T-helper 17 cell (primary cell): ENCODE measurements at places on chromosomes 5 and 9. TPM values are rescaled to one million over a fixed set of nuclear protein-coding genes. Genes with fewer than 3 reads are reported as not detected.

- H3K36me3 ChIP-seq, result peaks cover under 1% of the 10 kb centered on the region
- H3K4me1 ChIP-seq, result peaks cover 12% of the 10 kb centered on the region
- peak overlapping the region; percentile 13 for H3K4me3 ChIP-seq
- no peaks in the 10 kb centered on the region for H3K27me3 ChIP-seq
These were observed 74.8 kb downstream of the NLN start for GRCh38 chr5:65796751-65797316.

Gene FGFR4
- 3.8 TPM for total RNA-seq

DNA sequence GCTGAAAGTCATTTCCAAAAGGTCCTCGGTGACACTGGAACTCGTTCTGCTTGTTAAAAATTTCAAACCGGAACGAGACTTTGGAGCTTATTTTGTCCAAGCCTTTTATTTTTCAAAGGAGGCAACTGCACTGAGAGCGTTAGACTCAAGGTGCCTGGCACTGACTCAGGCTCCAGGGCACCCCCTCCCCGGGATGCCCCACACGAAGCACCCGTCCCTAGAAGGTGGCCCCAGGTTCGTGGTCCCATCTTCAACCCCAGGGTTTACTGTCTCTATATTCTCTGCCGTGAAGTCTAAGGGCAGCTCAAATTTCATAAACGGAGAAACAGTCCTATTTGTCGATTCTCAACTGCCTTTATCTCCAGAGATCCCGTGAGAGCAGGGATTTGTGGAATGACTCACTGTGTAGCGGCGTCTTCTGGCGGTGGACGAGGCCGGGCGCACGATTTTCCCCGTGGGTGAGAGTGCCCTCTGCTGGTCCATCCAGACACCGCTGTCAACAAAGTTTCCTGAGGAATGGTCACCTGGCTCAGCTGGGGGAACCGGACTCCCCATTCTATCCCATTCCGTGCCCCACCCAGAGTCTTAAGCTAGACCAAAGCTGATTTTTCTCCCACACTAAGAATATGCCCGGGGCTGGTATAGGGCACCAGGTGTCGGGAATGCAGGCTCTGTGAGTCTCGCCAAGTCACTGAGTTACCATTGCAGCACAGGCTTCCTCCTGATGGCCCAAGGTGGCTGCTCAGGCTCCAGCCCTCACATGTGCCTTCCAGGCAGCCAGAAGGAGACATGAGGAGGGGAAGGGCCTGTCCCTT lies 27.1 kb upstream of the SLC6A19 start:
- no peak overlapping the region for H3K27ac ChIP-seq

Gene STX17
- total RNA-seq, result 27.1 TPM

GRCh38 chr5:135916638-135917263 lies 21.1 kb upstream of the IL9 start:
- peaks cover 6% of the 10 kb centered on the region for H3K36me3 ChIP-seq
- no peak overlapping the region for H3K4me3 ChIP-seq
- peaks cover 9% of the 10 kb centered on the region for H3K4me1 ChIP-seq
- DNase-seq, result no peak

- no peak overlapping the region for H3K4me3 ChIP-seq
- peaks cover 21% of the 10 kb centered on the region for H3K27me3 ChIP-seq
- no peak overlapping the region for H3K27ac ChIP-seq
- no peaks in the 10 kb centered on the region for H3K4me1 ChIP-seq
- no peak for DNase-seq
These were observed 81.4 kb downstream of the PGM5 start for GRCh38 chr9:68437785-68438184.

GRCh38 chr5:66342341-66342880 lies 198.3 kb downstream of the SREK1 start:
- H3K36me3 ChIP-seq, result peaks cover 1% of the 10 kb centered on the region
- H3K4me3 ChIP-seq, result no peak overlapping the region
- no peaks in the 10 kb centered on the region for H3K4me1 ChIP-seq
- no peak for DNase-seq
- no peak overlapping the region for H3K27ac ChIP-seq

DNA sequence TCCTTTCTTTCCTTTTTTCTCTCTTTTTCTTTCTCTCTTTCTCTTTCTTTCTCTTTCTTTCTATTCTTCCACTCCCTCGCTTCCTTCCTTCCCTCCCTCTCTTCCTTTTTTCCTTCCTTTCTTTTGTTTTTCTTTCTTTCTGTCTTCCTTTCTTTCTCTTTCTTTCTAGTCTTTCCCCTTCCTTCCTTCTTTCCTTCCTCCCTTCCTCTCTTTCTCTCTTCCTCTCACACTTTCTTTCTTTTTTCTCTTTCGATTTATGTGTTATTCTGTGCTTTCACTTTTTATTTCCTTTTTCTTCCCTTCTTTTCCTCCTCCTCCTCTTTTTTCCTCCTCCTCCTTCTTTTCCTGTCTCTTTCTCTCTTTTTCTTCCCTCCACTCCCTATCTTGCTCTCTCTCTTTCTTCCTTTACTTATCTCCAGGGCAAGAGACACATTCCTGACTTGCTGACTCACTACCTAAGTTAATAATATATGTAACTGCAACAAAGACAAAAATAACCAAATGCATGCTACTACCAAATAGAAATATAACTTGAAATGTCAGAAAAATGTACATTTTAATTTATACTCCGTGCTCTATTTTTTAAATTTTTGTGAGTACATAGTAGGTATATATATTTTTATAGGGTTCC lies 445.5 kb downstream of the GABRG2 start:
- H3K36me3 ChIP-seq, result no peaks in the 10 kb centered on the region
- H3K4me1 ChIP-seq, result no peaks in the 10 kb centered on the region
- no peak overlapping the region for H3K27ac ChIP-seq

- DNase-seq, result no peak
- no peaks in the 10 kb centered on the region for H3K36me3 ChIP-seq
- no peaks in the 10 kb centered on the region for H3K27me3 ChIP-seq
- peaks cover 12% of the 10 kb centered on the region for H3K4me1 ChIP-seq
These were observed 13.8 kb downstream of the PDCL start for GRCh38 chr9:122814545-122814944.

DNA sequence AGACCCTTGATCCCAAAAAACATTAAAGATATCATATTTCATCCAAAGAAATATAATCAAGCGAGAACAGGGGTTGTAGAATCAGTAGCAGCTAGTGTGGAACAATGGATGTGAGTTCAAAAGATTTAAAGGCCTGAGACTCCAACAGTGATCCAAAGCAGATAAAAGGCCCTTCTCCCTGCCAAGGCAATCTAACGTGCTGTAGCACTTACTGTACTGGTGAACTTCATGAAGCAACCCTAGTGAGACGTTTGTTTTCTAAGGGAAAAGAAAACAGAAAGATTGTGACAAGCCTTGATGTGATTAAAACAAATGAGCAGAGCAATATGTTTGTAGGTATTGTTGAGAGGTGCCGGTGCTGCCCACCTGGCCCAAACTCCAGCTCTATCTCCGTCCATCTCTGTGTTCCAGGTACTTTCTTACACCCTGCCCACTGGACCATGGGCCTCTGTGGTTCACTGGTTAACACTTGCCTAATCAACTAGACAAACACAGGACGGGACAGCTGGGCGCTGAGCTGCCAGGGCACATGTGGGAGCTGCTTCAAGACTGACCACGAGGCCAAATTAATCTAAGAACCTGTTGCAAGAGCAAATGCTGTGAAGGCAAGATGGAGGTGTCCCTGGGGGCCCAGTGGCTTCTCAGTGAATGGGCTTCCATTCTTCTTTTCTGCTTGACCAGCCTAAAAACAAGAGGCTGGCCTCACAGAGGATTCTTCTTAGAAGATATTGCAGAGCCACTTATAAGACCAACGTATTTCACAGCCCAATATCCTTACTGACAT lies 265.5 kb downstream of the CWC27 start:
- no peaks in the 10 kb centered on the region for H3K27me3 ChIP-seq
- peaks cover 21% of the 10 kb centered on the region for H3K4me1 ChIP-seq
- no peaks in the 10 kb centered on the region for H3K36me3 ChIP-seq
- no peak for DNase-seq

DNA sequence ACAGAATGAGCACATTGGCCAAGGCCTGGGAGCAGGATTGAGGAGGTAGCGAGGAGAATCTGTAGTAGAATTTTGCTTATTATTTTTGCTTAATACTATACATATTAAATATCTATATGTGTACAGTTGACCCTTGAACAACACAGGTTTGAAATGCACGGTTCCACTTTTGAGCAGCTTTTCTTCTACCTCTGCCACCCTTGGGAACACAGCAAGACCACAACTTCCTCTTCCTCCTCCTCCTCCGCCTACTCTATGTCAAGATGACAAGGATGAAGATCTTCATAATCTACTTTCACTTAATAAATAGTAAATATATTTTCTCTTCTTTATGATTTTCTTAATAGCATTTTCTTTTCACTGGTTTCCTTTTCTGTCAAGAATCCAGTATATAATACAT lies 541.4 kb downstream of the KCTD16 start:
- H3K27me3 ChIP-seq, result no peaks in the 10 kb centered on the region
- H3K27ac ChIP-seq, result no peak overlapping the region
- H3K4me3 ChIP-seq, result no peak overlapping the region
- H3K36me3 ChIP-seq, result peaks cover 2% of the 10 kb centered on the region
- H3K4me1 ChIP-seq, result no peaks in the 10 kb centered on the region
- no peak for DNase-seq

Gene TMEM8B
- 7.1 TPM for total RNA-seq

GRCh38 chr5:54717870-54718269 lies 200.3 kb downstream of the SNX18 start:
- H3K4me3 ChIP-seq, result no peak overlapping the region
- peak overlapping the region; percentile 10 for H3K27ac ChIP-seq
- H3K27me3 ChIP-seq, result no peaks in the 10 kb centered on the region
- no peaks in the 10 kb centered on the region for H3K36me3 ChIP-seq

Gene FOXD4L4
- not detected for total RNA-seq

GRCh38 chr5:143010351-143010750 lies 240.2 kb downstream of the ARHGAP26 start:
- H3K27me3 ChIP-seq, result no peaks in the 10 kb centered on the region
- H3K36me3 ChIP-seq, result no peaks in the 10 kb centered on the region
- H3K4me3 ChIP-seq, result no peak overlapping the region
- peak overlapping the region; percentile 91 for H3K27ac ChIP-seq

DNA sequence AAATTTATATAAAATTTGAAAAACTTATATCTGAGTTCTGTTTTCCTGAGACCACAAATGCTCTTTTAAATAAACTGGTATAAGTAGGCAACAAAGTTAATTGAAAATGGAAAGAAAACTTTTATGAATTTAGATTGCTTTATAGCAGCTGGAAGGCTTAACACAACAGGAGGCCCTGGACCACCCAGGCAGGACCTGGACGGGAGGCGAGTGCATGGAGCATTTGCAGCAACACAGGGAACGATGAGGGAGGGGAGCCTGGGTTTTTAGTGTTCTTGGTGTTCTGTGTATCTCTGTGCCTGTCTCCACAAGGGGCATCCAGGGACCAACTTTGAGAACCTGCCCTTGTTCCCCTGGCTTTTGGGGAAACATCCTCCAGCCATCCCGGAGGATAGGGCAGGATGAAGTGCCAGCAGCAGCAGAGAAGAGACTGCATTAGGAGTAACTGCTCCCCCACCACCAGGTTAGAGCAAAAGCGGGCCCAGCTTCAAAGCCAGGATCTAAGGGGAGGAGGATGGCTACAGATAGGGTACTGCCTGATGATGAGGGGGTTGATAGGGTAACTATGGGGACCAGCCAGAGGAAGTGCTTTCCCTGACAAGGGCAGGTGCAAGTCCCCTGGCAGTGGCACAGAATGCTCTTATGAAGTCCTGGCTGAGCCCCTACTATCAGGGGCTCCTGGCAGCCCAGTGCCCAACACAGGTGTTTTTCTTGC lies 6.7 kb upstream of the SPATA31E1 start:
- H3K27ac ChIP-seq, result no peak overlapping the region
- no peak overlapping the region for H3K4me3 ChIP-seq
- peaks cover 2% of the 10 kb centered on the region for H3K36me3 ChIP-seq
- H3K27me3 ChIP-seq, result peaks cover 54% of the 10 kb centered on the region
- H3K4me1 ChIP-seq, result peaks cover 5% of the 10 kb centered on the region

Gene SH2D3C
- 15.9 TPM for total RNA-seq

DNA sequence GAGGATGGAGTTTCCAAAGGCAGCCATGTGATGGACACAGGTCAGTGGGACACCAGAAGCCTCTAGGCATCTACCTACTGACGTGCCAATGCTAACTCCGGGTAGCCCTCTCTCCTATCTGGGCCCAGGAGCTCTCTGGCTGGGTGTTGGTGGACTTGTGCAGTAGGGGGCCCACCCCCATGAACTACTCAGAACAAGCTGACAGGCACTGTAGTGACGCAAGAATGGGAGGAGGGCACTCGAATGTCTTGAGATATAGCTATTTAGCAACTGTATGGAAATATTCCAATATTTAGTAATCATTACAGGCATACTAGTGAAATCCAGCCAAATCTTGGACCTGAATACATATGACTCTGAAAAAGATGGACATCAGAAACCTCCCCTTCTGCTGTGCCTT lies 5.7 kb upstream of the DOCK2 start:
- H3K4me1 ChIP-seq, result no peaks in the 10 kb centered on the region
- no peak overlapping the region for H3K4me3 ChIP-seq
- peaks cover 2% of the 10 kb centered on the region for H3K36me3 ChIP-seq
- no peak for DNase-seq
- H3K27me3 ChIP-seq, result peaks cover 10% of the 10 kb centered on the region

Gene PIP5KL1
- 2.1 TPM for total RNA-seq

Gene IFNB1
- not detected for total RNA-seq

DNA sequence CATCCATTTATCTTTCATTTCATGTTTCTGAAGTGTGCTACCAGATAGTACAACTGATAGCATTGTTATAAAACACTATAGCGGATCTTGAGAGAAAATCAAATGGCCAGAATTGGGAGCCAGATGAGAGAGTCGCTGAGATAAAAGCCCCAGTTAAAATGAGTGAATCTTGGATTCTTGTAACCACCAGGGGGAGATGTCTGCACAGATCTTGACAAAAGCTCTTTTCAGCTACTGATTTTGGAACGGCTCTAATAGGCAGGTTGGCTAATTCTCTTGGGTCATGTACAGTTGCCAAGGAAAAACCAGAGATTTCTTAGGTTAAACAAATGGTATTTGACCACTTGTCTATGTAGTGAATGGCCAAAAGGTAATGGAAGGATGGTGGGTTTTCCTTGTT lies 21.7 kb downstream of the F2RL2 start:
- no peak overlapping the region for H3K27ac ChIP-seq
- peaks cover 6% of the 10 kb centered on the region for H3K36me3 ChIP-seq
- peaks cover 7% of the 10 kb centered on the region for H3K4me1 ChIP-seq
- H3K27me3 ChIP-seq, result no peaks in the 10 kb centered on the region

Gene OR1L6
- not detected for total RNA-seq

Gene APBA1
- 0.31 TPM for total RNA-seq

Gene SPEF2
- 8.3 TPM for total RNA-seq

Gene LCN12
- 2.6 TPM for total RNA-seq

GRCh38 chr9:101495810-101496209 lies 37.8 kb upstream of the RNF20 start:
- H3K36me3 ChIP-seq, result no peaks in the 10 kb centered on the region
- no peak overlapping the region for H3K27ac ChIP-seq
- H3K27me3 ChIP-seq, result peaks cover 5% of the 10 kb centered on the region
- H3K4me1 ChIP-seq, result no peaks in the 10 kb centered on the region
- H3K4me3 ChIP-seq, result no peak overlapping the region

DNA sequence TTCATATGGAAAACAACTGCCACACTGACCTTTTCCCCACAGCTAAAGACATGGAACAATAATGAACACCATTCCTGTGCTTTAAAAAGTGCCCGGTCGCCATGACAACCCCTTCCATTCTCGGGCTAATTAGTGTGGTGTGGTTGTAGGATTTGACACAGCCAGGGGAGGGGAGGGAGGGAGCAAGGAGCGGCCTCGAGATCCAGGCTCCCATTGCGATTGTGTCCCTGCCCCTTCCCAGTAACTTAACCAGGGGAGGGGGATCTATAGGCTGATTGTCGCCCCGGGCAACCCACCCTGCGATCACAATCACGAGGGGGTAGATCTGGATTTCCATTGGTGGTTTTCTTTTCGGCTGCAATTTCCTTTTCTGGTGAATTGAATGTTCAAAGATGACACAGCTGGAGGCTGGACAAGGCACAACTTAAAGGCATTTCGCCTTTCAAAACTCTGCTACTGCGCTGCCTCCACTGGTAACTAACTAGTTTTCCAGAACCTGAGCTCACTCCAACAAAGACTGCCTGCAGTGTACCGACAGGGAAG lies 96.7 kb upstream of the RETREG1 start:
- H3K4me3 ChIP-seq, result no peak overlapping the region
- H3K4me1 ChIP-seq, result no peaks in the 10 kb centered on the region
- peaks cover 2% of the 10 kb centered on the region for H3K36me3 ChIP-seq
- H3K27ac ChIP-seq, result no peak overlapping the region
